Activated T-helper 17 cell treated with anti-CD3 and anti-CD28 coated beads, Interleukin-2, amount 50 U/mL, for 72 hours (primary cell): ENCODE measurements at places on chromosomes 12 and 14.
A peak's percentile ranks its signal among the peaks of the same experiment; 100 is the strongest.

- ATAC-seq: peak; percentile 23
Observed at GRCh38 chr12:96400631-96401075, 414 bp upstream of the CDK17 start.

- ATAC-seq: no peak
Observed at GRCh38 chr14:104528496-104528895, 51.1 kb upstream of the C14orf180 start.

- ATAC-seq: no peak
Observed at GRCh38 chr14:99873653-99874052, 80.4 kb downstream of the EML1 start.

DNA sequence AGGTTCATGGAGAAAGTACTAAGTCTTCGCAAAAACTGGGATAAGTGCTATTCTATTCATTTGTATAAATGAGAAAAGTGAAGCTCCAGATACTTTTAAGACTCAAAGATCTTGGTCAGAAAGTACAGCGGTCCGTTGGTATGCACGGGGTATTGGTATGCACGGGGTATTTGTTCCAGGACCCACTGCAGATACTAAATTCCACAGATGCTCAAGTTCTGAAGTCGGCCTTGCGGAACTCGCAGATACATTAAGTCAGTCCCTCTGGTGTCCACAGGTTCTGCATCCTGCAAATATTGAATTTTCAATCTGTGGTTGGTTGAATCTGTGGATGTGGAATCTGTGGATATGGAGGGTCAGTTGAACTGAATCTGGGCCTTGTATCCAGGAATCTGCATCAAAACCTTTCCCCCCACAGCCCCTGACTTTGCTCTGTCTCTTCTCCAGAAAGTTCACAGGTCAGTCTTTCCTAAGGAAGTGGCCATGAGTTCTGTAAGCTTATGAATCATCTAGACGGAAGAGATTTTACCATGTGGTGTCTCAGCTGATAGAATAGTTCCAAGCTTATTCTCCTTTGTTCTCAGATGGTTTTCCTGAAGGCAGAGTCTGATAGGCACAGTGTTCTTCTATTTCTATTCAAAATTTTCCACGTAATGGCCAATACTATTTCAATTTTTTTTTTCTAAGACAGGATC is 274.7 kb downstream of the NEDD1 start:
- ATAC-seq: no peak

DNA sequence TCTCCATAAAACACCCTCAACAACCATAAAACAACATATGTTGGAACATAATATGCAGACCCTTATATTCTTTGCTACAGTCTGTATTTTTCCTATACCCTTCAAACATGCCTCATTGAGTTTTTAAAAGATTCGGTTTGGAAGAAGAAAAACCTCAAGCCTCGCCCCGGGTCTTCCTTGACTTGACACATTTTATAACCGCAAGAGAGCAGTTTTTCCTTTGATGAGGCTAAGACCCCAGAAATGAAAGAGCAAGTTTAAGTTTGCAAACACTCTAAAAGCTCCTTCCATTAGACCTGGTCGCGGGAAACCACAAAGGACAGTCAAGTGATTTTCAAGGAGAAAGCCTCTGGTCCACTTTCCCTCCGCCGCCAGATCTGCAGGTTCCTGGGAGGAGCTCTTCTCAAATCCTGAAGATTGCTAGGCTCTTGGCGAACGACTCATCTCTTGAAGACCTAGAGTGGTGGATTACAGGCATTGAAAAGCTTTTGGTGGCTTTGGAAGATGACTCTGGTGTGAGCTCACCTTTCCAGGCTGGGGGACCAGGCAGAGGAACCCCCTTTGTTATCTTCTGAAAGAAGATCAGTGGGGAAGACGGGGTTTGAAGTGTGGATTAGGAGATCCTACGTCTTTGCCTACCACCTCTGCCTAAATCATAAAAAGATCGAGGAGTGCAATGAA is at the start of gene ASCL4:
Gene ASCL4, plus strand, starts transcription at position 356 of the 681 bp plus-strand sequence. CDS start 515 bp downstream, outside the sequence.
- ATAC-seq: no peak
